Adipocyte (in vitro differentiated cells): ENCODE measurements at places on chromosomes 3 and 15.

GRCh38 chr15:63974021-63974420 lies 72.3 kb downstream of the DAPK2 start:
- DNase-seq = no peak

DNA sequence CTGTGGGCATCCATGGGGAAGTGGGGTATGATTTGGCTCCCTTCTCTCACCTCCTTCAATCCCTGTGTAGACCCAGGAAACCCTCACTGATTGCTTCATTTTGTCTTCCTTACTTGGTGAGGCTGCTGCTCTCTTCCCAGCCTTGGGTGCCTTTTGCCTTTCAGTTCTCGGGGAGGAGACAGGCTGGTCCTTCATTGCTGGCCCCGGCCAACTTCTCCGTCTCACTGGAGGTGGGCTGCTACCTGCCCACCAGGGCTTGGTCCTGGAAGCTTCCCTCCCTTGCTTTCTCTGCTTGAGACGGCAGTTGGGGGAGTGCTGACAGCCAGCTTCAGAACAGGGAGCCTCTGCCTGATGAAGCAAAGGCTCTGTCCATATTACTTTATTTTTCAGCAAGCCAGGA lies 4.7 kb downstream of the FOXL2 start:
- no peak for DNase-seq

- no peak for DNase-seq
Measured at GRCh38 chr3:147937891-147938290, 528.7 kb downstream of the ZIC1 start.

DNA sequence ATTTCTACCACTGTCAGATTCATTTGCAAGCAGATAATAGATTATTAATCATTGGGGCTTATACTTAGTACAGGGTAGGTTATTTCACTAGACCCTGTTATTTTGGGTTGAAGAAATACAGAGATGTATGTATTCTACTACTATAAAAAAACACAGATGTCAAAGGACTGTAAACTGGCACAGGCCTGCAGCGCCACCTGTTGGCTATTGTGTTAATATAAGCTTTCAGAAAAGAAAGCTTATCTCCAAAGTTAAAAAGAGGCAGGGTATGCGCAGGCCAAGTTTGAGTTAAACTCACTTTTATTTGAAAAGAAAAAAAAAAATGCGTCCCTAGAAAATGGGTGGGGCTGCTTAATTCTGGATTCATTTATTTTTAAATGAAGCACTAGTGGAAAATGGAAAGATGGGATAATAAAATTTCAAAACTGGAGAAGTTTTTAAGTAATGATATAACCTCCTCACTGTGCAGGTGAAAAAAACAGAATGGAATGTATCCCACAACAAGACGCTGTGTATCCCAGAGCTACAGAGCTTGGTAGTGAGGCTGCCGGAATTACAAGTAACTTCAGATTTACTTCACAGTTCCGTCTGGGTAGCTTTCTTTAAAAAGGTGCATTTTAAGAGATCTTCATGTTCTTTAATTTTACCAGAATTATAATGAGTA lies 407.2 kb upstream of the TGFBR2 start:
- peak; percentile 88 for DNase-seq

- no peak for DNase-seq
Measured at GRCh38 chr3:32414522-32415202, 23.0 kb downstream of the CMTM7 start.

GRCh38 chr3:8840556-8840955 lies 71.1 kb upstream of the OXTR start:
- DNase-seq = peak; percentile 59

GRCh38 chr15:96627031-96627568 lies 296.6 kb downstream of the NR2F2 start:
- DNase-seq = no peak

GRCh38 chr15:96354731-96355567 lies 24.4 kb downstream of the NR2F2 start:
- DNase-seq = peak; percentile 91

DNA sequence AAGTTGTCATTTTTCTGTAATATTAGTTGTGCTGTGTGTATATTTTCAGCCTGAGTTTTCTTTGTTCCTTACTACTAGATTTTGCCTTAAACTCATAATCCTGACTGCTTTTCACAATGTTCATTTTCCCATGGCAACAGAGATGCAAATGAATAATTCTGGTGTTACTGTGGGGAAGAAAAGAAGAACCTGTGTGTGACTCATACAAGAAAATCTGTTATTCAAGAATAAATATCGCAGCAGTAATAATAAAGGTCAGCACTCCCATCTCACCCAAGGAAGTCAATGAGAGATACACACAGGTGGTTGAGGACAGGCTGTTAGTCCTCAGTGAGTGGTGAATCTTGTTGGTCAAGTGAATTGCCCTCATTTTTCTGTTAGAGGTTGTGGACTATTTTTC lies 656.6 kb upstream of the NAALADL2 start:
- DNase-seq = peak; percentile 18

DNA sequence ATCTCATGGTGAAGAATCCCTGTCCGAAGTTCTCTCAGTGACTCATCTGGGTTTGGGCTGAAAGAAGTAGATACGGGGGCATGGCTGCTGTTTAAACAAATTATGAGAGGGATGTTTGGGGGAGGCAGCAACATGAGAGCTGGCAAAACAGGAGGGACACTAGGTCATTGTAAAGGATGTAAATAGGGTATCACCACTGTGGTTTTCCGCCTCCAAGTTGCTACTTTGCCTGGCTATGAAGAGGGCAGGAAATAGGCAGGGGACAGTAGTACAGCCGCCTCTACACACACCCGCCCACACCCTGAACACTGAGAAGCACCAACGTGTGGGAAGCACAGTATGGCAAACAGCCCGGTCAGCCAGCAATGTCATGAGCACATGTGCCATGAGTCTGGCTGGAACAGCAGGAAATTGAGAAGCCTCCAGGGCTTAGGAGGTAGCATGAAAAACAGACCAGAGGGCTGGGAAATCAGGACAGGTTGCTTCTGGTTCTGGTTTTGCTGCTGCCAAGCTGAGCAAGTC lies 17.1 kb downstream of the HEXA start:
- DNase-seq = peak; percentile 81

- no peak for DNase-seq
Measured at GRCh38 chr15:60352525-60352924, 45.3 kb downstream of the ANXA2 start.

- no peak for DNase-seq
Measured at GRCh38 chr15:100121285-100121684, 220.5 kb downstream of the ADAMTS17 start.

DNA sequence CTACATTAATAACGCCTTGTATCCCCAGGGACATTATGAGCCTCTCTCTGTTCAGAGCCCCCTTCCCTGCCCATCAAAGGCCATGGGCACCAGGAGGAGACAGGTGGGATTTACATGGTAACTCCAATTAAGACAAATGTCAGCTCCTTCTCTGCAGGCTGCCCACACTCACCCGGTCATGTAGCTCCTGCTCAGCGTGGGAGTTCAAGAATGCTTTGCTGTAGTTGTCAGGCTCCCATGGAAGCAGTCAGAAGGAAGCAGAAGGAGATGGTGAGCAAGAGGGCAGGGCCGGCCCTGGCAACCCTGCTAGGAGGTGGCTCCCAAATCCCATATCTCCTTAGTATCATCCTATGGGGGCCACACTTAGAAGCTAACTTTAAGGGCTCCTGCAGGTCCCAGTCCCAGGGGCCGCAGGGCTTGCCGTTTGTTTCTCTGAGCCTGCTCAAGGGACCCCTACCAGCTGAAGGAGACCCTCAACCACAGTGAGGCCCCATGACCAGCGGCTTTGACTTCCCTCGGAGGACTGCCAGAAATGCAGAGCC lies 218.4 kb upstream of the TLE3 start:
- peak; percentile 36 for DNase-seq

- DNase-seq = no peak
Measured at GRCh38 chr3:132289316-132289715, 27.9 kb upstream of the ACP3 start.

DNA sequence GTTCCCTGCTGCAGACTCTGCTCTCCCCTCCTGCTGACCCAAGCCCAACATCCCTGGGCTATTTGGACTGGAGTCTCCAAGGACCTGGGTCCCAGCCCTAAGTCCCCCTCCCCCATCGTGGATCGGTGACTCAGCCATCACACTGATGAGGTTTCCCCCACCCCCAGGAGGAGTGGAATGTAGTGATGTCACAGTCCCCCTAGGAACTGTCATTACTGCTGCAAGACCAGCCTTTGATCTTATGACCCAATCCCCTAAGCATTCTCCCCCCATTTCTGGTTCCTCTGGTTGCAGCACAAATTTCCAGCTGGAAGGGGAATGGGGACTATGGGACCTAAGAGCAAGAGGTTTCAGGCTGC lies 63.4 kb upstream of the CSPG4 start:
- no peak for DNase-seq

GRCh38 chr3:46960081-46960701 lies 16.4 kb downstream of the CCDC12 start:
- DNase-seq = peak; percentile 57

DNA sequence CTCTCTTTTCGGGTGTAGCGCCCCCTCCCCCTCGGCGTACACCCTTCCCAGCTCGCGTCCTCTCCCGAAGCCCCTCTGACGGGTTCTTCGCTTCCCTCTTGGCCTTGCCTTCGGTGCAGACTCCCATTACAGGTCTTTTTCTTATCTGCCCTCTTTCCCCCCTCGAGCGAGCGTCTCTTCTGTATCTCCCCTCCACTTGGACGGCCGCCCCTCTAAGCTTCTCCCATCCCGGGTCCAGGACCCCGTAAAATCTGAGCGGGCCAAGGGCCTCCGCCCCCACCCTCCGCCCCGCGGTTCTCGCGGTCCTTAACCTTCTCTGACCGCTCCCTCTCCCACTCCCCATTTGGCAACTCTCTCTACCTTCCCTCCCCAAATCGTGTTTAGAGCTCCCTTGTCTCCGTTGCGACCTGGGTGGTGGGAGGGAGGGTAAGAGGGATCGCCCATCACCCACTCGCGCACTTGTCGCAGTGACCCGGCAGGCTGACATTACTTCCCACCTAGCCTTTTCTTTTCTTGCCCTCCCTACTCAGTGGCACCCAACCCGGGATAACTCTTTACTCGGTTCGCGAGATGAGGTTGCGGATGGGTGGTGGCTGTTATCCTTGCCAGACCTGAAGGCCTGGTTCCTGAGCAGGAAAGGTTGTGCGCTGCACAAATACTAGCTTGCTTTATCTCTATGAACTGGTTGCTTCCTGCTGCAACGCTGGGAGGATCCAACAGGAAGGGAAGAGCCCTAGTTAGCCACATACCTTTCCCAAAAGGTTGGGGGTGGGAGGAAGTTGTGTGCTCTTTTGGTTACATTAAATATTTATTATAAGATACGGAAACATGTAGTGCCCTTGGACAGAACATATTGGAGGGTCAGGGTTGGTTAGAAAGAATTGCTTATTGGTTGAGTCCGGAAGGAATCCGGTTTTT lies 922 bp downstream of the RAB11A start:
- peak; percentile 51 for DNase-seq

- DNase-seq = no peak
Measured at GRCh38 chr15:22855791-22856190, 17.3 kb downstream of the NIPA2 start.

GRCh38 chr15:55770261-55770660 lies 27.3 kb upstream of the PRTG start:
- no peak for DNase-seq
